ENCODE measurements at places on chromosomes 13 and 19. TPM values are rescaled to one million over a fixed set of nuclear protein-coding genes. Genes with fewer than 3 reads are reported as not detected.

Gene ATP4B
- total RNA-seq: not detected

Gene ASPDH
- 61.1 TPM for total RNA-seq

DNA sequence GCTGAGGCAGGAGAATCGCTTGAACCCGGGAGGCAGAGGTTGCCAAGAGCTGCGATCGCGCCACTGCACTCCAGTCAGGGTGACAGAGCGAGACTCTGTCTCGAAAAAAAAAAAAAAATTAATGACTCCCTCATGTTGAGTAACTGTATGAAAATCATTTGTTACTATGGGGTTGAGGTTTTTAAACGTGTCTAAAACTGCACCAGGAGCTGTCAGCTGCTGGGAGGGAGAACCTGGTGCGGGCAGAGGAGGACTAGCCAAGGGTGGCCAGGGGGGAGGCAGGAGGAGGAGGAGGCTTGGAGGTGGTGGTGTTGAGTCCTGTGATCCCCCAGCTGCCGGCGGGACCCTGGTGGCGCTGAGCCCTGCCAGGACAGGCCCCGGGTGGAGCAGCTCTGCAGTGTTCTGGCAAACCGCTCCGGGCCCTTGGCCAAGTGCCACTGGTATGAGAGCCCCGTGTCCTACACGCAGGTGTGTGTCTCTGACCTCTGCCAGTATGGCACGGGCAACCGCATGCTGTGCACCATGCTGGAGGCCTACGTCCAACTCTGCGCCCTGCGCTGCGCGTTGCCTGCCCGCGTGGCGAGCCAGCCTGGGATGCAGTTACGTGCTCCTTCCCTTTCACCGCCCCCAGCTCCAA is 17.1 kb upstream of the FXYD3 start:
- DNase-seq: peak; percentile 84

DNA sequence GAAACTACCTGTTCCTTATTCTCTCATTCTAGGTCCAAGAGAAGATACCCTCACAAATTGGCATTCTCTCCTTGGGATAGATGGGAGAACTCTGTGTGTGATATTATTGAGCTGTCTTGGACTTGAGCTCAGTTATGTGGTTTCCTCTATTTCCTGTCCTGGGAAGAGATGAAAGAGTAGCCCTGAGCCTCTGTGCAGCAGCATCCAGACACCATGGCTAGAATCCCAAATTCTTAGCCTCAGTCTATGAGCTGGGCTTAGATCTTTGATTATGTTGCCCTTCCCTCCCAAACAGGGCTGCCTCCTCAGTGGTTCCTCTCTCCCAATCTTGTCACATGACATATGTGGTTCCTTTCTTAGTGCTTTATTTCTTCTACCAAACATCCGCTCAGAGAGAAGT is 290.7 kb downstream of the SPRY2 start:
- no peak for DNase-seq

GRCh38 chr13:79404361-79404760 is 1.7 kb downstream of the RBM26 start:
- DNase-seq: no peak

DNA sequence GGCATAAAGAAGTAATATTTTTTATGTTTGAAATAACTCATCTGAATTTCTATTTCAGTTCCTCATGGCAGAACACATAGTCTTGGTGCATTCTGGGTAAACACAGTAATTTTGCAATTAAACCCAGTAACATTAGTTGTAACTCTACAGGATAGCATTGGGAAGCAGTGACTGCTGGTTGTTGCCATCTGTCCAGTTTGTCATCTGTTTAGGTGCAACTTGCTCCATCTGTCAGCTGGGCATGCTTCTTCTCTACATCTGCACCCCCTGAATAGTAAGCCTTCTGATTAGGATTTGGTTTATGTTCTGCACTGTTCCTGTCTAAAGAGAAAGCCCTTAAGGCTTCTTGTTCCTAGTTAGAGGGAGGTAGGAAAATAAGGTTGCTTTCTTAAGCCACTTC is 63.5 kb upstream of the CSNK1A1L start:
- DNase-seq: no peak

GRCh38 chr19:17495639-17496296 is 15.7 kb upstream of the PGLS start:
- DNase-seq: no peak

Measured in left lobe of liver (tissue), 2 donors.